ENCODE measurements at places on chromosomes 13 and 19. TPM values are rescaled to one million over a fixed set of nuclear protein-coding genes. Genes with fewer than 3 reads are reported as not detected.

- DNase-seq = no peak
These were observed 156.2 kb downstream of the PCCA start for GRCh38 chr13:100245104-100245503.

DNA sequence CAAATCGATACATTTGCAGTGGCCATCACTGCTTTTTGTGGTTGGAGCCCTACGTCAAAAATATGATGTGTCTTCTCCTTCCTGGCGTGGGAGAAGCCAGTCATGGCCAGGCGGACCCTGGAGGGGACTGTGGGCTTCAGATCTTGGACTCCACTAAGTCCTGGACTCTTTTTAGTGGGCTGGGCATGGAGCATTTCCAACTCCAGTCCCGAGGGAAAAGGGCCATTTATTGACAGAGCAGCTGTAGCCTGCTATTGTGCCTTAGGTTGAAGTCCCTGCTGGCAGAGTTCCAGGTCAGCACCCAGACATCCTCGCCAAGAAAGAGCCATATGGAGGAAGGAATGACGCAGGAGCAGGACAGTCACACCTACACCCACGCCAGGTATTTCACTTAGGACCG, 179.2 kb upstream of the ZNF507 start:
- peak; percentile 83 for DNase-seq

DNA sequence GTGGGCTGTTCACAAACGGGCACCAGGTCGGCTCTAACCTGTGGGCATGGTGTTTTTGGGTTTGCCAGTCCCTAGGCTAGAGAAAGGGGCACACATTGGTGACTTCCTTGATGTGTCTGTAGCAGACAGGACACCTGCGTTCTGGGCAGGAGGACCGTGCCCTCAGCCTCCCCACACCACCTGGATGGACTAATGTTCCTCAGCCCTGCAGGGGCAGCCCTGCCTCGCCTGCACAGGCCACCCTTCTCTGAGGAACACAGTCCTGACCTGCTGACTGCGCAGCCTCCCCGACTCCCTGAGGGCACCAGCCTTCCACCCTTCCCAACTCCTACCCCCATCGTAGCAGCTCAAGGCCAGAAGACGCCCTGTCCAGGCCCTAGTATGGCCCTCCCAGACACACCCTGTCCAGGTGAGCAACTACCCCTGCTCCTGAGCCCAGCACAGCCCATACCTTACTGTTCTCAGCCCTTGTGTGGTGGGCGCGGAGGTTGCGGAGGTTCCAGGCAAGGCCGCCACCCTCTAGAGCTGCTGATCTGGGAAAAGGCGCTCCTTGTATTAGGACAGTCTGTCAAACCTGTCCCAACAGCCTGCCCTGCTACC, 55.7 kb downstream of the GGACT start:
- DNase-seq = no peak

GRCh38 chr19:10432736-10433130, 12.4 kb downstream of the PDE4A start:
- no peak for DNase-seq

DNA sequence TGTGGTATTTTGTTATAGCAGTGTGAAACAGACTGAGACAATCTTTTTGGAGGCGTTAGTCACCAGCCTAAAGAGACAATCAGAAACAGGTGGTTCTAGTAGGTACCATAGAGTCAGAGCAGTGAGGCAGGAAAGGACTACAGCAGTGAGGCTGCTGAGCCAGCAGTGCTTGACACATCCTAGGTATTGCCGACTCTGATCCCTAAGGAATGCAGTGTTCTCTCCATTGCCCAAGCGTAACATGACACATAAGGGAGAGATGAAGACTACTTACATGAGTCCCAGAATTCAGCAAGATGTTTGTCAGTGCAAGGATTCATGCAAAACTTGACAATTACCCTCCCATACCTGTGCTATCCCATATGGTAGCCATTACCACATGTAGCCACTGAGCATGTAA, 62.4 kb upstream of the XPO4 start:
- DNase-seq = no peak

DNA sequence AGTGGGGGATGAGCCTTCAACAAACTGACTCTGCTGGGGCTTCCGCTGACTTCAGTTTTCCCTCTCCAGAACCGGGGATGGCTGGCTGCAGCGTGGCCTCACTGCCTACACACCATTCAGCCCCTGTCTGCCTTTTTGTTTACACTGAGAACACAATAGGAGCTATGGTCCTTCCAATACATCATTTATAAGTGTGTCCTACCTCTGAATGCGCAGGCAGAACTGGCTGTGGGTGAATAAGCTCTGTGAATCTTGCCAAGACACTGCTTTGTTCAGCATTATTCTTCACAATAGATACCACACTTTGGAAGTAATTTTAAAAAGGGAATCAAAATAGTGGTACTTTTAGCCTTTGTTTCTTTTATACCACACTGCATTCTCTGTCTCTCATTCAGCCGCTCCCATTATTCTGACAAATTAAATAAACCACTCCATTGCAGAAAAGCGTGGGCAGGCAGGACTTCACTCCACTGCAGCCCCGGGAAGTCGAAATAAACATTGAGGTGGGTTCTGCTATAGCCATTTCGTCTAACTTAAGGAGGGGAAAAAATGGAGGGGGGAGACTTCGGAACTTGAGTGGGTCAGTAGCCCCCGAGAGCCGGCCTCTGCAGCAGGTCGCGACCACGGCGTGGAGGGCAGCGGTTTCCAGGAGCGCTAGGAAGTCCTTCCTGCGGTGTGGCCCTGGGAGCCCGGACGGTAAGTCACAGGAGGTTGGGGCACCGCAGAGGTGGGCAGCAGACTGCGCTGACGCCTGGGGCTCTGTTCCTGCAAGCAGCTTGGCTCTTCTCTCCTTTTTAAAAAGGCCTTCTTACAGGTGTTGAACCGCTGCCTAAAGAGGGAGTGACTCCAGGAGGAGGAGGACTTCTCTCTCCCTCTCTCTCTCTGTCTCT, 94.8 kb upstream of the SOX1 start:
- DNase-seq = no peak

GRCh38 chr19:5913739-5914357, at the start of gene CAPS:
CAPS (plus strand) TSS chr19:5914254; CDS start chr19:5914407, 153 bp downstream.
- DNase-seq = no peak

DNA sequence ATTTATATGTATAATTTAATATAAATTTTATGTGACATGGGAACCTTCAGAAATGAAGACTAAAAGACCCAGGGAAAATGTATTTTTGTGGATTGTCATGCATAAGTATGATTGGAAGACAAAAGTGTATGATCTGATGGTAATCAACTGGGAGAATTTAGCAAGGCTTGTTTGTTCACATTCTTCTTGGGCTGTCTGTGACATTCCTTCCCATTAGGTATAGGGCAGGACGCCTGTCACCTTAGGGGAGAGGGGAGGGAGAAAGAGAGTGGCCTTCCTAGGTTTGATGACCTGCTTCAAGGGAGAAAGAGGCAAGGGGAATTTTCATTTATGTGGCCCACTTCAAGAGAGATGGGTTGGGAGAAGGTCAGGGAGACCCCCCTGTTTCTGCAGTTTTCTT, 22.4 kb downstream of the PIBF1 start:
- DNase-seq = no peak

GRCh38 chr19:29515233-29515619, 10.6 kb upstream of the VSTM2B start:
- no peak for DNase-seq

DNA sequence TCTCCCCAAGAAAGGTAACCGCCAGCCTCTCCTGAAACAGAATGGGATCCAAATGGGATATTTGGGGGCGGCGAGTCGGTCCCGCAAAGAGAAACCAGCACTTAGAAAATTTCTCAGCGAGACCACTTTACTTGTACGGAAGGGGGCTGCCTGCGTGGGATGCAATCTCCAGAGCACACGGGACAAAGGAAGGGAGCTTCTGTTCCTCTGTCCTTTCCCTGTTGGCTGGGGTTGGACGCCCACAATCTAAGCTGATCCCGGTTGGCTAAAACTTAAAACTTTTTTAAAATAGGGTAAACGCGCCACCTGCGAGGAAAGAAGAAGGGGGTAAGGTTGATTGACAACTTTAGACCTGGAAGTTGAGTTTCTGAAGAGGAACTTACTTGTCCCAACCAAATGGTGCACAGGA, 826 bp upstream of the BSG start:
- no peak for DNase-seq

- no peak for DNase-seq
These were observed 7.1 kb upstream of the POU4F1 start for GRCh38 chr13:78610381-78610883.

GRCh38 chr13:86445672-86446071, 646.5 kb upstream of the SLITRK6 start:
- no peak for DNase-seq

DNA sequence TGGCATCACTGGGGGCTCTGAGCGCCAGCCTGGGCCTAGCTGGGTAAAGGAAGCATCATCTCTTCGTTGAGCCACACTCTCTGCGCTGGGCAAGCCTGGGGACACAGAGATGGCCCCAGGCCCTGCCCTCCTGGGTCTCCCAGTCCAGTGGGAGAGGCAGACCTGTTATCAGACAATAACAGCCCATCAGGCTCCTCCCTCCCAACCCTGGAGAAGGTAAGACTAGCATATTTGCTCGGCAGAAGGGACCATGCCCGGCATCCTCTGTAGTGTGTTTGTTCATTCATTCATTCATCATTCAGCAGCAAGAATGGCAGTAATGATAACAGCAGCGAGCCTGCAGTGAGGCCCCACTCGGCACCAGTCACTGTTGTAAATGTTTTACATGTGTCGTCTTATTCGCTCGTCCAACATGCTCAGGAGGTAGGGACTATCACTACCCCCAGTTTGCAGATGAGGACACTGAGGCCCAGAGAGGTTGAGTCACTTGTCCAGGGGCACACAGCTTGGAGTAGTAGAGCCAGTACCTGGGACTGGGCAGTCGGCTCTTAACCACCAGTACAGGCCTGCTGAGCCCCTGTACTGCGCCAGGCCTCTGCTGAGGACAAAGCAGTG, 33.2 kb downstream of the PAK4 start:
- DNase-seq = no peak

- DNase-seq = no peak
These were observed 1612.1 kb downstream of the OLFM4 start for GRCh38 chr13:54640719-54641118.

- no peak for DNase-seq
These were observed 7.7 kb upstream of the DIRAS1 start for GRCh38 chr19:2728783-2729387.

- DNase-seq = no peak
These were observed 19.7 kb downstream of the ADGRE3 start for GRCh38 chr19:14654786-14655560.

GRCh38 chr13:101416181-101417042, at the start of gene NALCN:
NALCN (minus strand) TSS chr13:101416508; CDS start chr13:101399126, 17,382 bp downstream.
- DNase-seq = peak; percentile 89

DNA sequence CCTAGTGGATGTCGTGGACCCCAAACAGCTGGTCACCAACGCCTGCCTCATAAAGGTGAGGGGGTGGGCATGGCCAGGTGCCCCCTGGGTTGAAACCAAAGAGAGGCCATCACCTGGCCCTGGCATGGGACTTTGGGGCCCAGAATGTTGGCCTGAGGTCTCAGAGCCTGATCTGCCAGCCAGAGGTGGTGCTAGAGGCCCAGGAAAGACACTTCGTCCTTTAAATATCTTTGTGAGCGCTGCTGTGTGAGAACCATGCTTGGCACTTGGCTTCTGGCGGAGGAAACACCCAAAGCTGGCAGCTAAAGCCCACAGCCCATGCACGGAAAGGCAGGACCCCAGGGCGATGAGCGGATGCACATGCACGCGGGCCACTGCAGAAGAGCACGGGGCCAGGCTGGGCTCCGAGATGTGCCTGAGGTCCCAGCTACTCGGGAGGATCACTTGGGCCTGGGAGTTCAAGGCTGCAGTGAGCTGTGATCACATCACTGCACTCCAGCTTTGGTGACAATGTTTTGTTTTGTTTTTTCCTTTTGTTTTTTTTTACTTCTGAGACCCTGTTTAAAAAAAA, 4.3 kb upstream of the ADM5 start:
- DNase-seq = no peak

DNA sequence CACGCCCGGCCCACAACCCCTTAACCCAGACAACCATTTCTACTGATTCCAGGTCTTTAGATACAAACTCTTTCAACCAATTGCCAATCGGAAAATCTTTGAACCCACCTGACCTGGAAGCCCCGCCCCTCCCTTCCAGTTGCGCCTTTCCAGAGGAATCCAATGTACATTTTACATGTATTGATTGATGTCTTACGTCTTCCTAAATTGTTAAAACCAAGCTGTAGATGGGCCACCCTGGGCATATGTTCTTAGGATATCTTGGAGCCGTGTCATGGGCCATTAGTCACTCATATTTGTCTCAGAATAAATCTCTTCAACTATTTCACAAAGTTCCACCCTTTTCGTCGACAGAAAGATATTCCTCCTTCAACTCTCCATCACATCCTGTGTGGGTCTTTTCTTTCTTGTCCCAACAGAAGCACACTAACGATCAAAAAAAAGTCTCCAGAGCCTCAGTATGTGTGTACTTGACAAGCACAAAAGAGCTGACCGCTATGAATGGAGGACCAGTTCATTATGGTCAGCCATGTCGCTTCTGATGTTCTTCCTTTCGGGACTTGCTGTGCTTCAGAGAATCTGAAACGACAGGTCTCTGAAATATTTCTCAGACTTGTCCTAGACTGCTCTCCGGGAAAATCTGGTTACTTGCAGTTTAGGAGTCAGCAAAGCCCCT, 601 bp upstream of the ZNF749 start:
- no peak for DNase-seq

DNA sequence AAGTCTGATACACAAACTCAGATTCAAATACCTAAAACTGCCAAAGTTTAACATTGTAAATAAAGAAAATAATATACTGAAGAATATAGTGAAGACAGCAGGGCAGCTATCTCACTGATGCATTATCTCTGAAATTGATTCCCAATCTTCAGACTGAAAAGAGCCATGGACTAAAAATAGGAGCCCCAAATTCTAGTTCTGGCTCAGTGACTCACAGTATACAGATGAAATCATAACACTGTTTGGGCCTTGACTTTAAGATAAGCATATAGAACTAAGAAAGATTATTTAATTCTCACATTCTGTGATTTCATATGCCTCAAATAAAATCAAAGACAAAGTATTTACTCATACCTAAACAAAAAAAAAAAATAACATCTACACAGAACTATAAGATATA, 53.9 kb downstream of the RBM26 start:
- no peak for DNase-seq

DNA sequence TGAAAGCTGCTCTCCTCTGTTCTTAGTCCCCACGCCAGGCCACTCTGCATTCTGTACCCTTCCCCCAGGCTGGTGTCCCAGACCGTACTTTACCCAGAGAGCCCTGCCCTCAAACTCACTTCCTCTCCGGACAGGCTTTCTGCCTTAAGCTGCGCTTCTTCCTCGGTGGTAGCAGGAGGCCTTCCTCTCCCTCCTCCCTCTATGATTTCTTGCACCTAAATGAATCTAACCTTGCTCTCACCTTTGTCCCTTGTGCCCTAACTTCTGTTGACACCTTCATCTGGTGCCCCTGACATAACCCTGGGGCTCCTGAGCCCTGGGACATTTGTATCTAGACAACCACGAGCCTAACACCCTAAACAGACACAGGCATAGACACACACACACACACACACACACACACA, 29.6 kb upstream of the CEACAM21 start:
- DNase-seq = no peak

GRCh38 chr19:1252221-1252820, 3.9 kb downstream of the MIDN start:
- peak; percentile 98 for DNase-seq

The CGB5 gene
- not detected for total RNA-seq

The ZNF880 gene
- 28.1 TPM for total RNA-seq

The KLK14 gene
- total RNA-seq = not detected

The IFNL1 gene
- total RNA-seq = not detected

The EMC10 gene
- 79.1 TPM for total RNA-seq

The RNF225 gene
- total RNA-seq = not detected

The CLEC4M gene
- not detected for total RNA-seq

The C2CD4C gene
- total RNA-seq = 2.2 TPM

The DMKN gene
- 3.3 TPM for total RNA-seq

The HIPK4 gene
- total RNA-seq = under 0.01 TPM

The SIGLEC10 gene
- total RNA-seq = 1.8 TPM

The FAM216B gene
- not detected for total RNA-seq

The CACNA1A gene
- 0.45 TPM for total RNA-seq

All from esophagus muscularis mucosa (tissue), 4 donors.